ENCODE measurements at places on chromosomes 3 and 15.

DNA sequence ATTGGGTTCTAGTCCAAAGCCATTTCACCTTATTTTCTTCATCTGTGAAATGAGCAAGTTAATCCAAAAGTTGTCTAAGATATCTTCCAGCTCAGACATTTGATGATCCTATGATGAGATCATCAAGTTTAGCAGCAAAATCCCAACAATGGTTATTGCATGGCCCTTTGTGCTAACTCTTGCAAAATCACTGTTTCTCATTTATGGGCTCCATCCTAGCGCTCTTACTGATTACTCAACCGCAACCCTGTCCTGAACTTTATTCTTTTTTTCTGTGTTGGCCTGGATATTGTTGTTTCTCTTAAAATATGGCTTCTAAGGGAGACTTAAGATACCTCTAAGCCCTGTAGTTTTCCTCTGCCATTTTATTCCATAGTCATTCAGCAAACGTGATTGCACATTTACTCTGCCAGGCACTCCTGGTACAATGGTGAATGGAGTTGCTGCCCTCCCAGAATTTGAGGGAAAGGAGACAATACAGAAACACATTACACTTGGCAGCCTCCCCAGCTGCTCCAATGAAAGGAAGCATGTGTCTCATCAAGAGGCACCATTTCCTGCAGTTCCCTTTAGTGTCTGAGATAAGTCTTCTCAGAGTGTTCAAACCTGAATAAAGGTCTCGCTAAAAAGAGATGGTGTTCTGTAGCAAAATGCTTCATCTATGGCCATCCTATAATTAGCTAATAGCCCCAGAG lies 4.4 kb downstream of the GXYLT2 start:
- DNase-seq, result peak; percentile 88
- H3K4me3 ChIP-seq, result no peak overlapping the region
- no peaks in the 10 kb centered on the region for H3K36me3 ChIP-seq
- no peaks in the 10 kb centered on the region for H3K27me3 ChIP-seq
- peak overlapping the region; percentile 96 for H3K27ac ChIP-seq

DNA sequence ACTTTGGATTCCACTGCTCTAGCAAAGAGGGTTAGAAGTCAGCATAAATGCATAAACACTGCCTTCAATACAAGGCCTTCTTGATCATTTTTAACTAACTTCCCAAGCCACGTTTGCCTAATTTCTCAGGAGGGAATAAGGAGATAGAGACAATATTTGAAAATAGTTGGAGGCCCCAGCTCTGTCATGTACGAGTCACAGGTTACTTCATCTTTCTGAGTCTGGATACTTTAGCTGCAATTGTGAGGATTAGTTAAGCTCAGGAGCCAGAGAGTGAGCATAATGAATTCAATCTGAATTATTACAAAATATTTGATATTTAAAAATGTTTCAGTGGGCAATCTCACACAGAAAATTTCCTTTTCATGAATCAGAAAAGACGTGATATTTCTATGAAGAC lies 298.9 kb downstream of the SHOX2 start:
- H3K4me1 ChIP-seq, result no peaks in the 10 kb centered on the region
- no peak overlapping the region for H3K4me3 ChIP-seq
- no peak for DNase-seq
- no peaks in the 10 kb centered on the region for H3K36me3 ChIP-seq
- H3K27ac ChIP-seq, result no peak overlapping the region

DNA sequence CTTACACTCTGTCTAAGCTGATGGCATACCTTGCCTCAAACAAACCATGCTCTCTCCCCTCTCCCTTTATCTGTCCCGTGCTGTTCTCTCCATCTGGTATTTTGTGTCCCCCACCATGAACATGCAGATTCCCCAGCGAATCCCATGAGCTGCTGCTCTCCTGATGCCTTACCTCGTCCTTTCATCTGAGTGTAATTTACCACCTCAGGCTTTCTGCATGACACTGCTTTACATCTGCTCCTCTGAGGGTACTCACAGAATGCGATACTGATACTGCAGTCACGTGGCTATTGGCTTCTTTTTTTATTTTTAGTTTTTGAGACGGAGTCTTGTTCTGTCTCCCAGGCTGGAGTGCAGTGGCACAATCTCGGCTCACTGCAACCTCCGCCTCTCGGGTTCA lies 341.7 kb downstream of the PTPRG start:
- no peak overlapping the region for H3K27ac ChIP-seq
- no peaks in the 10 kb centered on the region for H3K27me3 ChIP-seq
- H3K4me3 ChIP-seq, result no peak overlapping the region
- no peak for DNase-seq

- H3K27ac ChIP-seq, result peak overlapping the region; percentile 46
- peaks cover 40% of the 10 kb centered on the region for H3K4me1 ChIP-seq
- no peak overlapping the region for H3K4me3 ChIP-seq
- peak; percentile 86 for DNase-seq
- no peaks in the 10 kb centered on the region for H3K36me3 ChIP-seq
These were observed 6.2 kb downstream of the ESYT3 start for GRCh38 chr3:138440596-138440995.

DNA sequence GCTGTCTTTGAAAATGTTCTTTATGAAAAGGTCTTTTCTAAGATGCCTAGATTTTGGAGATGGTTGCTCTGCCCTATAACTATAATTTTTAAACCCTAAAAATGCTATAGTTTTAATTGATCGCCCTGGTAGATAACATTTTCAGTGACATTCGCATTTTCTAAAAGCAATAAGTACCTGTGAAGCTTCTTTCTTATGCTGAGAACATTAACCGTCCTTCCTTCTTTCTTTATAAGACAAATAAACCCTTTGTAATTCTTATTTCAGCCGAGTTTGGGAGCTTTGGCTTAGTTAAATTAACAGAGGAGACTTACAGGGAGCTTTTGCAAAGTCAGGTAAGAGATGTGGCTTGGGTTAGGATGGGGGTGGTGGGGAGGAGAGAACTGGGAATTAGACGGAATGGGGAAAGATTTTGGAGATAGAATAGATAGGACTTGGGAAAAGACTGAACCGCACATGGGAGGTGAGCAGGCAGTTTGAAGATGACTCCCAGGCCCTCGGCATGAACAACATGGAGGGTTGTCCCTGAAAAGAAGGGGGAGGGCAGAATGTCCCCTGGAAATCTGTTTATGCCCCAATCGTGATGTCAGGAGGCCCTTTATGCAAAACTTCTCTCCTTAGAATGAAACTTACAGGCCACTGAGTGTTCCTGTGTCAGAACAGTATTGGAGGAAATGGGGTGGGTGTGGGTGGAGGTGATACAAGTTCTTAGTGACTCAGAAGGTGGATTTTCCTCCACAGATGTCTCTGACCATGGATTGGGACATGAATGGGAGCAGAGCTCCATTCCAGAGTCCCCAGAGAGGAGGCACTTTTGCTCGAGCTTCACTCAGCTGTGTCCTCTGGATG lies 76.2 kb upstream of the LARS2 start:
- H3K27ac ChIP-seq, result no peak overlapping the region
- H3K4me3 ChIP-seq, result no peak overlapping the region
- no peaks in the 10 kb centered on the region for H3K36me3 ChIP-seq
- no peaks in the 10 kb centered on the region for H3K4me1 ChIP-seq
- peaks cover 35% of the 10 kb centered on the region for H3K27me3 ChIP-seq

DNA sequence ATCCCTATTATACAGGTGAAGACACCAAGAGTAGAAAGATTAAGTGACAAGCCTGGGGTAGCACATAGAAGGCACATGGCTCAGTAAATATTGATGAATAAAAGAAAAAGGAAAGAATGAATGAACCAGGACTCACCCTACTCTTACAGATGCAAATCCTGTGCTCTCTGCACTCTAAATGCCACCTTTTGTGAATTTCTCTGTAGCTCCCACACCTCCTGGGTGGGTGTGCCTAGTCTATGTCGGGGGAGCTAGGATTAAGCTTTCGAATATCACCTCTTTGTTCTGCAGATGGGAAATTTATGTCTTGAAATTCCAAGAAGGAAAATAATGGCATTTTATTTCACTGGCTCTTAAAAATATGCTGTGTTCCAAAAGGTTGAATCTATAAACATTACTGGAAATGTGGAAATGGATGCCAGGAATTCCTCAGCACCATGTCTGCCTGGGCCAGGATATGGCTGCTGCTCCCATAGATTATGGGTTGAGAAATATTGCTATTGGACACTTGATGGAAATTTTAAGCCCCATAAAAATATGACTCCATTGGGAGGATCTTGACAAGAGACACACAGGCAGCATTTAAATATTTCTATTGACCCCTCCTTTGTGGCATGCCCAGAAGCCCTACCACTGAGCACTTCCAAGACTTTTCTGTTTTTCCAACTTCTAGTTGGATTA lies 43.3 kb downstream of the CCNB2 start:
- H3K27ac ChIP-seq, result no peak overlapping the region
- no peaks in the 10 kb centered on the region for H3K27me3 ChIP-seq
- peaks cover 6% of the 10 kb centered on the region for H3K4me1 ChIP-seq
- H3K4me3 ChIP-seq, result no peak overlapping the region

DNA sequence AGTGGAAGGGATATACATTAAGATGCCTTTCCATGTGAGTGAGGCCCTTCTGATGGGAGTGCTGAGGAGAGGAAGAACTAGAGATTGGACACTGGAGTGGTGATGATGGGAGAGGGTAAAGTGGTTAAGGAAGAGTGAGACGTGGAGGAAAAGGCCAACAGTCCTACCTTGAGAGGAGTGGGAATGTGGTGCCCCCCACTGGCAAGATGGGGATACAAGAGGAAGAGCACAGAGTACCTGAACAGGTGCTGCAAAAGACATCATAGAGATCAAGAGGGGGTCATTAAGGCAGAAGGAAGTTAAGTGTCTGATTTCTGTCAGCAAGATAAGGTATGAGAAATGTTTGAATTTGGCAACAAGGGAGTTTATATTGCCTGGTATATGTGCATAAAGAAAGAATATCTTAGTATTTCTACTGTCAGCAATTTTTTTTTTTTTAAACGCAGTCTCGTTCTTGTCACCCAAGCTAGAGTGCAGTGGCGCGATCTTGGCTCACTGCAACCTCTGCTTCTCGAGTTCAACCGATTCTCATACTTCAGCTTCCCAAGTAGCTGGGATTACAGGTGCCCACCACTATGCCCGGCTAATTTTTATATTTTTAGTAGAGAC lies 34.0 kb downstream of the ARIH2 start:
- no peak overlapping the region for H3K27ac ChIP-seq
- no peaks in the 10 kb centered on the region for H3K4me1 ChIP-seq
- H3K36me3 ChIP-seq, result peaks cover 5% of the 10 kb centered on the region

DNA sequence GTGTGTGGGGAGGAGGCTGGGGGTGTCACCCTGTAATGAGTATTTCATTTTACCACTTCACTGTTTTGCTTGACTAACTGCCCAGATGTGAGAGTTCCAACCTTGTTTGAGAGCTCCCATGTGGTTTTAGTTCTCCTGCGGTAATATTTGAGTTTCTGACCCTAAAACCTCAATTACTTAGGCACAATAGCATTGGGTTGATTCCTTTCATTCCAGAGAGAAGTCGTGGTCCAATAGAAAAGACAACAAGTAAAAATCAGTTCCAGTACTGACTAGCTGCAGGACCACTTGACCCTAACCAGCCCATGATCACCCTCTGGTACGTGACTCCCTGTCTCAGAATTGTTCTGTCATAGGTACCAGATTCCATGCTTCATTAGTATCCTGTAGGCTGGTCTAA lies 630.4 kb downstream of the CADM2 start:
- no peak for DNase-seq
- H3K4me3 ChIP-seq, result no peak overlapping the region
- no peaks in the 10 kb centered on the region for H3K36me3 ChIP-seq
- no peak overlapping the region for H3K27ac ChIP-seq
- no peaks in the 10 kb centered on the region for H3K4me1 ChIP-seq
- no peaks in the 10 kb centered on the region for H3K27me3 ChIP-seq

GRCh38 chr15:84572231-84572630 lies 28.6 kb upstream of the ZSCAN2 start:
- H3K4me3 ChIP-seq, result no peak overlapping the region
- DNase-seq, result no peak
- H3K27ac ChIP-seq, result no peak overlapping the region
- H3K27me3 ChIP-seq, result peaks cover 3% of the 10 kb centered on the region
- H3K4me1 ChIP-seq, result peaks cover 7% of the 10 kb centered on the region

GRCh38 chr15:60563066-60563465 lies 84.1 kb upstream of the ICE2 start:
- H3K27ac ChIP-seq, result no peak overlapping the region
- H3K4me1 ChIP-seq, result no peaks in the 10 kb centered on the region
- no peak overlapping the region for H3K4me3 ChIP-seq
- H3K27me3 ChIP-seq, result no peaks in the 10 kb centered on the region

GRCh38 chr3:85842081-85842480 lies 883.3 kb downstream of the CADM2 start:
- H3K4me3 ChIP-seq, result no peak overlapping the region
- no peaks in the 10 kb centered on the region for H3K36me3 ChIP-seq
- no peaks in the 10 kb centered on the region for H3K27me3 ChIP-seq
- H3K4me1 ChIP-seq, result no peaks in the 10 kb centered on the region

- no peak overlapping the region for H3K4me3 ChIP-seq
- H3K27me3 ChIP-seq, result no peaks in the 10 kb centered on the region
- no peaks in the 10 kb centered on the region for H3K36me3 ChIP-seq
These were observed 37.0 kb downstream of the GOLM2 start for GRCh38 chr15:44325568-44325967.

GRCh38 chr3:152826476-152826875 lies 8.5 kb upstream of the P2RY1 start:
- no peak for DNase-seq
- no peaks in the 10 kb centered on the region for H3K36me3 ChIP-seq
- H3K27me3 ChIP-seq, result no peaks in the 10 kb centered on the region
- H3K4me1 ChIP-seq, result no peaks in the 10 kb centered on the region
- H3K4me3 ChIP-seq, result no peak overlapping the region
- no peak overlapping the region for H3K27ac ChIP-seq

GRCh38 chr15:38536201-38536676 lies 28.4 kb downstream of the RASGRP1 start:
- no peak overlapping the region for H3K4me3 ChIP-seq
- peak; percentile 72 for DNase-seq
- no peaks in the 10 kb centered on the region for H3K27me3 ChIP-seq
- peak overlapping the region; percentile 83 for H3K27ac ChIP-seq

GRCh38 chr15:81152799-81153198 lies 18.7 kb downstream of the CFAP161 start:
- H3K36me3 ChIP-seq, result no peaks in the 10 kb centered on the region
- H3K4me1 ChIP-seq, result peaks cover 8% of the 10 kb centered on the region
- H3K27me3 ChIP-seq, result peaks cover 2% of the 10 kb centered on the region
- H3K4me3 ChIP-seq, result no peak overlapping the region

DNA sequence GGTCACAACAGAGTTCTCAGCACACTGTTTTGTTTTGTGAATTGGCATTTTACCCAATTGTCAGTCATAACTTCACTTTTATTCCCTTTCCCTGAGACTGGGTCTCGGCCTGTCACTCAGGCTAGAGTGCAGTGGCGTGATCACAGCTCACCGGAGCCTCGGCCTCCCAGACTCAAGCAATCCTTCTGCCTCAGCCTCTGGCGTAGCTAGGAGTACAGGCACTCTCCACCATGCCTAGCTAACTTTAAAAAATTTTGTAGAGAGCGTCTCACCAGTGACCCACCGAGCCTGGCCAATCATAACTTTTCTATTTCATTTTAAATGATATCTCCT lies 26.5 kb downstream of the TRIM71 start:
- peaks cover 7% of the 10 kb centered on the region for H3K27me3 ChIP-seq
- no peak overlapping the region for H3K4me3 ChIP-seq
- H3K27ac ChIP-seq, result no peak overlapping the region

- no peaks in the 10 kb centered on the region for H3K27me3 ChIP-seq
- no peaks in the 10 kb centered on the region for H3K36me3 ChIP-seq
- H3K4me1 ChIP-seq, result no peaks in the 10 kb centered on the region
- no peak overlapping the region for H3K27ac ChIP-seq
These were observed 213.6 kb downstream of the RBMS3 start for GRCh38 chr3:29494305-29495036.

- no peaks in the 10 kb centered on the region for H3K36me3 ChIP-seq
- H3K4me3 ChIP-seq, result no peak overlapping the region
- peaks cover 46% of the 10 kb centered on the region for H3K27me3 ChIP-seq
- H3K4me1 ChIP-seq, result no peaks in the 10 kb centered on the region
- DNase-seq, result peak; percentile 15
These were observed 82.7 kb downstream of the TLE3 start for GRCh38 chr15:70014860-70015490.
